ENCODE measurements at places on chromosomes 16 and 17.

GRCh38 chr17:31274252-31274651 is 22.8 kb downstream of the OMG start:
- DNase-seq, result peak; percentile 88

DNA sequence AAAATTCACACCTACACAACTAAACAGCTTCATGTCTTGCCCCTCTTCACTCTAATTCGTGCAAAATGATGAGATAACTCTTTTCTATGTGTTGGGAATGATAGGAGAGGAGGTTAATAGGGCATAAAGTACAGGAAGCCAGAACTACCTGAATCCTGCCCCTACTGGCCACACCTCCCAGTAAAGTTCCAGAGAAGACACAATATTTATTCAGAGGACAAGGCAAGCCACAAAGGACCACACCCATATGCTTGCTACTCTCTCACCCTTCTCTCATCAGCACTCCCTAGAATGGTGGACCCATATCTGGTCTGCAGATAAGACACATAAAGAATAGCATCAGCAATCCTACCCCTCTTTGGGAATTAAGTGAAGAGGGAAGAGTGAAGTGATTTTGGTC is 74.6 kb downstream of the ZNF18 start:
- DNase-seq, result no peak

- no peak for DNase-seq
Observed at GRCh38 chr17:2713881-2714280, 2.3 kb upstream of the CLUH start.

DNA sequence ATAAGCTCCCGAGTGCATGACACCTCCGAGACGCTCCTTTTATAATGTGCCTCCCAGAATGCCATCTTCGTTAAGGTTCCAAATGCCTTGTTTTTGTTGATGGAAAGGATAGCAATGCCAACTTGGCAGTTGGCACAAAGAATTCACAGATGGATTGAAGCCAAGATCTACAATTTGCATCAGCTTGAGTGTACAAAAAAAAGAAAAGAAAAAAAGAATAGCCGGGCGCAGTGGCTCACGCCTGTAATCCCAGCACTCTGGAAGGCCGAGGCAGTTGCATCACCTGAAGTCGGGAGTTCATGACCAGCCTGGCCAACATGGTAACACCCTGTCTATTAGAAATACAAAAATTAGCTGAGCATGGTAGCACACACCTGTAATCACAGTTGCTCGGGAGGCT is 7.6 kb downstream of the TBC1D16 start:
- DNase-seq, result no peak

DNA sequence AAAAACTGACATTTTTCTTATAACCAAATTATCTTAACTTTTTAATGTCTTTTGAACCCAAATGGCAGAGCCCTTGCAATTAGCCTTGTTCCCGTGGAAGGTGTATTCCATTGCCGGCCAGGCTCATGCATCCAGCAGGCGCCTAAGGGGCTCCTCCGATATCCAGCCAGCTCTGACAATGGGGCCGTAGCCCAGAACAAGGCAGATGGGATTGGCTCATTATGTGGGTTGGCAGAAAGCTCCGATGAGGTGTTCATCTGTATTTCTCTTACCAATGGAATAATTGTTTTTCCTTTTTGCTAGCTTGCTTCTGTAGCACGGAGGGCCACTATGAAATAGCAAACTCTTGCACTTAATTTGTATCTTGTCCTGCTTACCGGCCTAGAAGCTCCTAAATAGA is 208.2 kb upstream of the CHMP6 start:
- DNase-seq, result peak; percentile 27

- no peak for DNase-seq
Observed at GRCh38 chr16:54434859-54435258, 148.3 kb upstream of the IRX3 start.

GRCh38 chr17:36761203-36761950 is 160.0 kb downstream of the MRM1 start:
- no peak for DNase-seq

GRCh38 chr16:59044616-59045015 is 310.5 kb upstream of the GOT2 start:
- DNase-seq, result peak; percentile 78

DNA sequence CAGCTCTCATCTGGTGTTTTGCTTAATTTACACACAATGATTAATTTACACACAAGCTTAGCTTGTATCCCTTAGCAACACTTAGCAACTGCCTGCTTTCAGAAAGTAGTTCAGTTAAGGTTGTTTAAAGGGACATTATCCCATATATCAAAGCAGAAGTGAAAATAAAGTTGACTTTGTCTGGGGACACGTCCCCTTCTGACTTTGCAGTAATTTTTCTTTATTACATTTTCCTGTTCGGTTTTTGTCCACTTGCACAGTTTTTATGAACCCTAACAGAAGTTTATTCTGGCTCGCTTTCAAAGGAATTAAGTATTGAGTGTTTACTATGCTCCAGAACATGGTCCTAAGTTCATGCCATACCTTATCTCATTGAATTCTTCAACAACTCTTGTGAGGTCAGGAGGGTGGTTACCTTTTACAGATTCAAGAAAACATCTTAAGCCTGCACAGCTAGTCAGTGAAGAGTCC is 41.5 kb downstream of the ARHGAP44 start:
- DNase-seq, result no peak

GRCh38 chr17:78992542-78993212 is 13.0 kb upstream of the LGALS3BP start:
- no peak for DNase-seq

GRCh38 chr17:16442594-16443510 is 27.5 kb downstream of the TRPV2 start:
- DNase-seq, result peak; percentile 40

DNA sequence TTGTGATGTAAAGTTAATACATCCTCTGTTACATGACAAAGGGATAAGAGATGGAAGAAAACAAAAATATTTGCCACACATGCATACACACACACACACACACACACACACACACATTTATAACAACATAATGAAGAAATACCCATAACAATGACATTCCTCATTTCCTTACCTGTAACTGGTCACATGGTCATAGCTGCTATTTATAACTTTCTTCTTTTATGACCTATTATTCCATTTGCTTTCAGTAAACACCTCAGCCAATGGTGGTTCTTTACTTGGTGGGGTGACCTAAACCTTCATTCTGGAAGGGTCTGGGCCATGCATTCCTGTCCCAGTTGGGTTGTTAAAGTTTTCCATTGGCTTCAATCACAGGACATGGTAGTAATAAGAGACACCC is 5.3 kb downstream of the MT2A start:
- no peak for DNase-seq
